ENCODE measurements at places on chromosomes 3 and 15.

- no peak for DNase-seq
These were observed 6.0 kb downstream of the PCSK6 start for GRCh38 chr15:101483462-101483861.

DNA sequence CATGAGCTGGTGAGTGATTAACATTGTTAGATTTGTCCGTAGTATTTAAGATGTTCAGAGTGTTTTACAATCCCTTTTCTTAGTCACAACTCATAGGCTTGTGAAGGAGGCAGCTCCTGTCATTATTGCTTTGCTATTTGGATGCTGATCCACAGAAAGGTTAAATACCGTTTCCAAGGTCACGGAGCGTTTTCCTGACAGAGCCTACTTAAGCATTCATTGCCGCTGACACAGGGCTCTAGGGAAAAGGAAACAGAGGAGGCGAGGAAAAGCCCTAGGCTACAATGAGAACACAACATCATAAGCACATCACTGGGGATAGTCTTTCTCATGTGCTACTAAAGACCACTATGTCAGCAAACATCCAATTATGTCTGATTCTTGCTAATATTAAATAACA is 38.5 kb upstream of the CPB1 start:
- no peak for DNase-seq

- DNase-seq: no peak
These were observed 10.1 kb downstream of the EFCAB12 start for GRCh38 chr3:129418041-129418973.

DNA sequence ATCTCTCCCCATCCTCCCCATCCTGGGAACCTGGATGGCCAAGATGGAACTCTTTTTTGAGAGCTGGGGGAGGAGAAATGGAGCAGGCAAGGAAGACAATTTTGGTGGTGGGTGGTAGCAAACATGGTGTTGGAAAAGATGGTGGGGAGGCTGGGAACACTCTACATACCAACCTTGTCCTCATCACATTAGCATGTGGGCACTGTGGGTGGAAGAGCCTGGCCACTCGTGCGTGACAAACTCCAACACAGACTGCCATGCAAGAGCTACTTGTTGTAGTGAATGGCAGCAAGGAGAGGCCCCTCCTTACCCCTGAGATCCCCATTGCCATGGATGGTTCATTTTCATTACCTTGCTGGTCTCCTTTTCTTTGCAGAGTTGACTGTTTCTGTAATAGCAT is 262.6 kb downstream of the RPLP1 start:
- no peak for DNase-seq

DNA sequence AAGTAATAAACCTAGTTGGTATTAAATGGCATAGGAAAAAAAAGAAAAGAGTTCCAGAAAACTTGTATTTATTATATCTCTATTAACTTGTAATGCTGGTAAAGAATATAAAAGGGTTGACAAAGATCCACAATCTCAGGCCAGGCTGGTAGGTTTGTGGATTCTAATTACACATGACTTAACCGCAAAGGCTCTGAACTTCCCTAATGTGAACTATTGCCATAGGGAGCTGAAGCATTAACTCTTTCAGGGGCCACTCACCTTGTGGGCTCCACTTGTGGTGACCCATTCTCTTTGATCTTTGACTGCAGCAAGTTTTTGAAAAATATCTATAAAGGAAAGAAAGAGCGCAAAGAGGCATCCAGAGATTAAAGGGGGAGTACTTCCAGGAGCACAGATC is 58.5 kb downstream of the NEK10 start:
- DNase-seq: no peak

GRCh38 chr15:68373028-68373427 is 58.9 kb downstream of the ITGA11 start:
- no peak for DNase-seq

- no peak for DNase-seq
These were observed 48.9 kb upstream of the RBP1 start for GRCh38 chr3:139588450-139588849.

GRCh38 chr3:62188681-62189375 is 184.5 kb downstream of the FEZF2 start:
- DNase-seq: peak; percentile 73

- no peak for DNase-seq
These were observed 229.1 kb downstream of the CHST2 start for GRCh38 chr3:143348486-143349327.

- DNase-seq: no peak
These were observed 29.5 kb downstream of the CTDSPL start for GRCh38 chr3:37891227-37891626.

- no peak for DNase-seq
These were observed 4.6 kb downstream of the P2RY1 start for GRCh38 chr3:152839511-152839910.

GRCh38 chr3:150158943-150159625 is 188.4 kb upstream of the PFN2 start:
- DNase-seq: peak; percentile 34

- DNase-seq: peak; percentile 44
These were observed 88.7 kb upstream of the MRPL3 start for GRCh38 chr3:131591394-131592014.

DNA sequence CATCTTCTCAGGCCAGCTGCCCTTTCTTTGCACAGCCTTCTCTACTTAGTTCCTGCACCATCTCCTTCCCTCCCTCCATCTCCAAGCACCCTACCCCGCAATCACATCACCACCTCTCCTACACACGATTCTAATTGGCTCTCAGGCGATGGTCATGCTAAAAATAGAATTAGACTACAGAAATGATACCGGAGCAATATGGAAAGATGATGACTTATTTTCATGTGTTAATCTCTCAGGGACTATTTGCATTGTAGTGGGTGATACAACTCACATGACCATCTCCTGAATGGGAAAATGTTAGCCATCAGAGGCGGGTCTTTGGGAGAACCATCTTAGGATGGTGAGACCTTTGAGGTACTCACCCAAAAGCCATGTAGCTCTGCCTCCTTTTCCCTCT is 54.7 kb upstream of the PPARG start:
- DNase-seq: no peak

GRCh38 chr15:30065025-30065801 is 17.5 kb upstream of the GOLGA8J start:
- peak; percentile 90 for DNase-seq

- DNase-seq: peak; percentile 68
These were observed 19.1 kb upstream of the TM4SF18 start for GRCh38 chr3:149352556-149352955.

DNA sequence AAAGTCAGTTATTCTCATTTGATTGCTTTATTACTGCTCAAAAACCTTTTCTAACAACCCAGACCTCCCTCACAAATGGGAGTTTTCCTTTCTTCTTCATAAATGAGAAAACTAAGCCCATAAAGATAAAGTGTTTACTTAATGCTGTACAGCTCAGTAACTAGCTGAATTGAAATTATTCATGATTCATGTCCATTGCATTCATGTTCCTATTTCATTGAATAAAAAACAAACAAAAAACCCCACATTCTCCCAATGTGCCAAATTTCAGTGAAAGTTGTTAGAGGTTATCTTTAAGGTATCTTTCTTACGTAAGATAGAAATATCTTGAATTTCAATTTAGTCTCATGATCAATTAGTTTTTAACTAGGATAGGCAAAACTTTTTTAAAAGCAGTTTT is 2.8 kb downstream of the PLSCR2 start:
- DNase-seq: peak; percentile 45

- DNase-seq: no peak
These were observed 24.3 kb upstream of the GP5 start for GRCh38 chr3:194423317-194423716.

- DNase-seq: no peak
These were observed 22.9 kb downstream of the MBNL1 start for GRCh38 chr3:152291649-152292066.

GRCh38 chr3:82736696-82737277 is 975.3 kb upstream of the GBE1 start:
- no peak for DNase-seq

GRCh38 chr3:119676771-119677640 is at the start of gene COX17:
Gene COX17 (minus strand): TSS chr3:119677406. CDS start chr3:119677310, 96 bp downstream.
- peak; percentile 94 for DNase-seq

DNA sequence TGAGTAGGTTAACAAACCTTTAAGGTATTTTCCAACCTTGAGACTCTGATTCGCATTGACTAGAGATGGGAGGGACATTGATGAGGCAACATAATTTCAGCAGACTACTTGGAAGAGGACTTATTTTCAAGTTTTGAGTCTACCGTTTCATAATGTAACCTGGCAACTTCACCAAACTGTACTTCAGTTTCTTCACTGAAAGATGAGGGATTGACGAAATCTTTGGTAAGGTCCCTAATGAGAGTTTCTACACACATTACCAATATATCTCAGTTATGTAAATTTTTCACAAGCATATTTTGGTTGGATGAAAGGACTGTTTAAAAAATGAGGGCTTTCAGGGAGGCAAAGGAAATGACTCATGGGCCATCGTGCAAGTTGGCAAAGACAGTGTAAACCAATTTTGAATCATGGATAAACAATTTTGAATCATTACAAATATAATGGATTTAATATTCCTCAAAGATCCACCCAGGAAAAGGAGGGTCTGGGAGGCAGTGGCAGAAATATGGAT is 28.7 kb upstream of the SEMA6D start:
- DNase-seq: peak; percentile 89

DNA sequence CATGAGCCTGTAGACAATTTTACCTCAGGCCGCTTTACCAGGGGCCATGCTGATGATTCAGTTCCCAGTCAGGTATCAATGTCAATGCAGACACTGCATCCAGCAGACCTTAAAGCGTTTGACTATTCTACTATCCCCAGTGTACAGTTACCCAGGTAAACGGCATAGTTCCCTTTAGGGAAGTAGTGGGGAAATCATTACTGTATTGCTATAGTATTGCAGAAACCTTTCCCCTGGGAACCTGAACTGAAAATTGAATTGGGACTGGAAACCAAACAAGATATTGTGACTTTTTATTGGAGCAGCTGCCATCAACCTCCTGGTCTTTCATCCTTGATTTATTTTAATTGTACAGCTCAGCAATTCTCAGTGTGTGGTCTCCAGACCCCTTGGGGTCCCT is 6.6 kb upstream of the INAFM2 start:
- no peak for DNase-seq

GRCh38 chr15:70241561-70242320 is 144.0 kb upstream of the TLE3 start:
- DNase-seq: no peak

GRCh38 chr15:43913941-43914340 is 87.1 kb downstream of the WDR76 start:
- DNase-seq: no peak

- DNase-seq: peak; percentile 62
These were observed 664 bp downstream of the PARP3 start for GRCh38 chr3:51942603-51943450.

DNA sequence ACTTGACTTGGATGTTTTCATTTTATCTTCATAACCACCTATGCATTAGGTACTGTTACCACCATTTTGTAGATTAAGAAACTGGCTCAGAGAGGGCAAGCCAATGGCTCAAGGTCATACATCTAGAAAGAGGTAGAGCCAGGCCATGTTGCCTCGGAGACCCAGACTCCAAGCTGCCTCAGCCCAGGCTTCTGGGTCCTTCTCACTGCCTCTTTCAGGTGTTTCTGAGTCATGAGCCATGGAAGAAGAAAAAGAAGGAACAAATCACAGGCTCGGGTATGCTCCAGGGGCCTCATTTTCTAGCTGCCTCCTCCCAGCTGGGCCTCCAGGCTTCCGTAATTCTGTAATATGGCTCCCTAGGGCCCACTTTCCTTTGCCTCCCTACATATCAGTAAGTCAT is 226.5 kb upstream of the TOPAZ1 start:
- DNase-seq: no peak
